Suppressor macrophage treated with lipopolysaccharide for 1 hour (primary cell): ENCODE measurements at places on chromosomes 2 and 18.

DNA sequence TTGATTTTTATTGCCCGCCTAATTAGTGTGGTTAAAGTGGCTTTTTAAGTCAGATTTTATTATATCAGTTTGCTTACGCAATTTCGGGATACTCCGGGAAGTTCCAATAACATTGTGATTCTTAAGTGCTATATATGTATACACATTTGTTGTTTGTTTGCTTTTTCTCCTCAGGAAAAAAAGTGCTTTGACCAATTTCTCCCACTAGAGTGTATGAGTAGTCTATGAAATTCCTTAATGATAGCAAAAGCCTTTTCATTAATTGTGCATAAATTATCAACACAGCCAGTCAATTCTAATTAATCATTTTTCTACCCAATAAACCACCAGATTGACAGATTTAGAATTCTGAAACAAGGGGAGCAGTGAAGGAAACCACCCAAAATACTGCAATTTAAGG lies 172.2 kb downstream of the DPP10 start:
- DNase-seq = no peak

GRCh38 chr2:24403832-24404212 lies 43.5 kb upstream of the ITSN2 start:
- DNase-seq = no peak

DNA sequence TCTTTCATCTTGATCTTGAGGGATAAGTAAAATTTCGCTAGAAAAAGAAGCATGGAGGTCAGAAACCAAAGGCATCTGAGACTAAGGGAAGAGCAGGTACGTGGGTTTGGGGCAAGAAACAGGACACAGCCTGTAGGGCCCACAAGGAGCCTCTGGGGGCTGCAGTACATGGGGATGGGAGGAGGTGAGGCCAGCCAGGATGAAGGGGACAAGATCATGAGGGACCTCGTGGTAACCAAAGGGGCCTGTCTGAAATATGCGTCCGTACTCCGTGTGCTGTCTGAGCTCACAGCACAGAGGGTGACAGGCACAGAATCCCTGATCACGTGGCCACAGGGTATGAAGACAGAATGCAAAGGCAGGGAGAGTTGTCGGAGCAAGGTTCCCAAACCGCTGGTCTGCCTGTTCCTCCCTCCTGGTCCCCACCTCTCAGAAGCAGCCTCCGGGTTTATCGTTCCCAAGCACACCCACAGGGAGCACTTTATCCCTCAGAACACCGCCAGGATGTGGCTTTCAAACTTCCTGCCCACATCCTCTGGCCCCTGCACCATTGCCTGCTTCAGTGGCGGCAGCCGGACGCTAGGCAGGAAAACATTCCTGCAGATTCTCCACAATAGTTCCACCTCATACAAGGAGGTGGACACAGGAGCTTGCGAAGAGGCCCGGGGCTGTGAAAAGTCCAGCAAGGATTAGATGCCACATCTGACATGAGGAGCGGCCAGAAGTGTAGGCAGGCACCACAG lies 12.0 kb downstream of the TMEM163 start:
- DNase-seq = no peak

DNA sequence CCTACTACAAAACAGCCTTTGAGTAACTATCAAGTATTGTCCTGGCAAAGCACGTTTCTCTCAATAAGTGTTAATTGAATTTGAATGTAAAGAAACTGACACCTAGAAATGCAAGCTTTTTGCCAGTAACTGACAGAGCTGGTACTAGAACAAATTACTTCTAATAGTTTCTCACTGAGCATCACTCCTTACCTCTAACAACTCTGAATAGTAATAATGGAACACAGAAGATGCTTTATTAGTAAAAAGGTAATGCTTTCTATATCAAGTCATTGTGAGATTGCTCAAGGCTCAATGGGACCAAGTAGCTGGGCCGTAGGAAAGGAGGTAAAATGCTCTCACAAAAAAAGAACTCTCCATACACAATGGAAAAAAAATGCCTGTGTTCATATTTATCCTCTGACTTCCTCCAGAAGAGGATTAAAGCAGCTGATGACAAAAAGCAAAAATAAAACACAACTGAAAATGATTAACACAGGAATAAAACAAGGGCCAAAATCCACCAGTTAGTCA lies 11.8 kb downstream of the RASGRP3 start:
- no peak for DNase-seq

DNA sequence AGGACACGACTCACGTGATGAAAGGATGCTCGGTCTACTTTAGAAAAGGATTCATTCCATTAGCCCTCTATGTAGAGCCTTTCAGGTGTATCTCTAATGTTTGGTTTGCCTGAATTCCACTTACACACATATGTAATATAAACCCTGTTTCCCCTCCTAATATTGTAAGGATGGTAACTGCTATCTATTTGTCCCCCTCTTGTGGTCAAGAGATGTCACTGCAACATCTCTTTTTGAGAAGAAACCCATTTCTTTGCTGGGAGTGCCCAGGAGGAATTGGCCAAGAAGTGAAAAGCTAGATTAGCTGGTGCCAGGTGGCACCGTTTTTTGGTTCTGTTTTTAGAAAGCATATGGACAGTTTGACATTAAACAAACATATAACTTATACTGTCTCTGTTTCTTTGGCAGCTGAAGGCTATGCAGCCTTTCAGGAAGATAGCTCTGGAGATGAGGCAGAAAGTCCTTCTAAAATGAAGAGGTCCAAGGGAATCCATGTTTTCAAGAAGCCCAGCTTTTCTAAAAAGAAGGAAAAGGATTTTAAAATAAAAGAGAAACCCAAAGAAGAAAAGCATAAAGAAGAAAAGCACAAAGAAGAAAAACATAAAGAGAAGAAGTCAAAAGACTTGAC lies 41.2 kb downstream of the RALBP1 start:
- DNase-seq = peak; percentile 46

DNA sequence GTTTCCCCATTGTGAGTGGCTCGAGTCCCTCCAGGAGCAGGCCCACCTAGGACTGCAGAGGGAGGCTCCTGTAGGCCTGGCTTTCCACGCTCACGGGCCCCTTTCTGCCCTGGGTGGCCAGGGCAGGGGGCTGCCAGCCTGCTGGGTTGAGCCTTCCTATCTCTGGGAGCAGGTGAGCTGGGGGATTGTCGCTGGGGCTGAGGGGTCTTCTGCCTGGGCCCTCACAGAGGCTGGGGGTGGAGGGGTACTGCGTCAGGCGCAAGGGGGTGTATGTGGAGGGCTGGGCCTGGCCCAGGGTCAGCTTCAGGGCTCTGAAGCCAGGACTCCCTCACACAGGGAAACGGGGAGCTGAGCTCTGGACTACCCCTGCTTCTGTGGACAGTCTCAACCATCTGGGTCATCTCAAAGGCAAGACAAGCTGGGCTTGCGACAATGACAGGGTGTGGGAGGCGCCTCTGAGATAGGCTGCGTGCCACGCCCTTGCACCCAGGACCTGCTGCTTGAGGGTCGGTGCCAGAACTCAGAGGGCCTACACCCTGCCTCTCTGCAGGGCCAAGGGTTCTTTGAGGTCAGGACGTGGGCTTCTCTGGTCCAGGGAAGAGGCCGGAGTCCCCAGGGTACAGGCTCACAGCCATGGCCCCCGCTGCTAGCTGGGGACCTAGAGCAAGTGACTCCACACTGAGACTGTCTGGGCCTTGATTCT lies 206.1 kb downstream of the TWIST2 start:
- no peak for DNase-seq

DNA sequence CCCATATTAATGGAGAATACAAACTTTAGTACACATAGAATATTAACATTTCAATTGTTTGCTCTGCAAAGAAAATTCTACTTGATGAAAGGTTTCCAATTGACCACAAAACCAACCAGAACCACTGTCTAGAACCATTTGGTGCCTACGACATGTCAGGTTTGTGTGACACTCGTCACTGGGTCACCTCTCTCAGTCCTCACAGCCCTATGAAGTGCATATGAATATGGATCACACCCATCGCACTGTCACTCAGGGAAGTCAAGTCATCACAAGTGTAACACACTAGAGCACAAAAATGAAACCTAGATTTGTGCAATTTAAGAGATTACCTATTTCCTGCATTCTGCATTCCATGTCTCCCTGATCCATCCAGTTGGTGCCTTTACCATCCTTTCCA lies 43.7 kb downstream of the PTPN2 start:
- DNase-seq = peak; percentile 48

GRCh38 chr18:60978338-60978737 lies 354.9 kb upstream of the CDH20 start:
- no peak for DNase-seq

DNA sequence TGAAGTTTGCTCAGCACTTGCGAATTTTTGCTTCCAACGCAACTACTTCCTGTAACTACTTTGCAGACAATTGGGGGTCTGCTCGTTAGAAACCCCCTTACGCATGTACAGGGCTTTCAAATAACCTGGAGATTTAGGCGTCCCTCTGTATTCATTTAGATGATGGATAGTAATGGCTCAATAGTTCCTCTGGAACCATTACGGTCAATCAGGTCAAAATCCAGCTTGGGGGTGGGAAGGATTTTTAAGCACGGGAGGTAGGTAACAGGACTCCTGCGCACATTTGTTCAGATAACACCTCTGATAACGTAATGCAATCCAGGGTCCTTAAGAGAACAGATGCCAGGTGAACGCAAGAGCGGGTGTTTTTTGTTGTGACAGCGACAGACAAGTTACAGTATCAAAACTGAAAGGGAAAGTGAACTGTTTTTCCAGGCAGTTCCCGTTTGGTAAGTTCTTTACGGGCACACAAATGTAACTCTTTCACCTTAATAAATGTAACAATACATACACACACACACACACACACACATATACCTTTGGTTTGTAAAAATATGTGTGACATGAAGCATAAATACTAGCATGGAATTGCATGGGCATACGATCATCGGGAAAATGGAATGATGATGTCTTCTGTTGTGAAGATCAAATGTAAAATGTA lies 3.8 kb upstream of the OSR1 start:
- peak; percentile 64 for DNase-seq

- no peak for DNase-seq
These were observed 26.8 kb downstream of the AAK1 start for GRCh38 chr2:69616755-69617154.

GRCh38 chr2:207283356-207283755 lies 117.6 kb upstream of the KLF7 start:
- peak; percentile 91 for DNase-seq

DNA sequence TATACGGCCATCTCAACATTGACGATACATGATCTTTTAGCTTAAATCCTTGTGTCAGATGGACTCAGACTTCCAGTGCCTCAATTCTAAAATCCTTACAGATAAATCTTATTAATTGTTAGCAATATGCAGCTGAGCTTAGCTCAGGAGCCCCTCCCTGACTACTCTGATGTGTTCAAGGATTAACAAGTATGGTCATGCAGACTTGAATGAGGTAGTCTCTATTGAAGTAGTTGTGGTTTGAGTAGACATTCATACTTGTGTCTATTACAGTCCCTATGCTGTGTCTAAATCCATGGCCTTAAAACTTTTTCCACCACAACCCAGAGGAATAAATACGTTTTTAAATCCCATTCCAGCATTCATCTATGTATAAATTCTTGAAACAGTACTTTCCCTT lies 119.5 kb downstream of the NUP35 start:
- no peak for DNase-seq

GRCh38 chr2:12605936-12606335 lies 110.8 kb upstream of the TRIB2 start:
- DNase-seq = no peak

- DNase-seq = no peak
These were observed 507.6 kb downstream of the PID1 start for GRCh38 chr2:228763379-228763981.

DNA sequence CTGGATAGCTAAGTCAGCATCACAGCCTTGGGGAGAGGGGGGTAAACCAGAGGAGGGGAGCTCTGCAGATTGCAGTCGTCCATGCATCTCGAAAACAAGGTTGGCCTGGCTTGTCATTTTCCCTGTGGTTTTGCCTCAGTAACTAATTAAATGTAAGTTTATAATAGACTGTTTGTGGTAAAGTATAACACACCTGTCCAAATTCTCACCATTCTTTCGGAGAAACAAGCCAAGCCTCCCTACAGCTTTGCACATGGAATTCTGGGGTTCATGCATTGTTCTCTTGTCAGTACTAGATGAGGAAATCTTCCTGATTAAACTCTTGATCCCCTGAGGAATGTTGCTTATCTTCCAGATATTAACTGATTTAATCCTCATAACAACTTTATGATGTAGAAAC lies 1065.2 kb upstream of the FAM98A start:
- no peak for DNase-seq

DNA sequence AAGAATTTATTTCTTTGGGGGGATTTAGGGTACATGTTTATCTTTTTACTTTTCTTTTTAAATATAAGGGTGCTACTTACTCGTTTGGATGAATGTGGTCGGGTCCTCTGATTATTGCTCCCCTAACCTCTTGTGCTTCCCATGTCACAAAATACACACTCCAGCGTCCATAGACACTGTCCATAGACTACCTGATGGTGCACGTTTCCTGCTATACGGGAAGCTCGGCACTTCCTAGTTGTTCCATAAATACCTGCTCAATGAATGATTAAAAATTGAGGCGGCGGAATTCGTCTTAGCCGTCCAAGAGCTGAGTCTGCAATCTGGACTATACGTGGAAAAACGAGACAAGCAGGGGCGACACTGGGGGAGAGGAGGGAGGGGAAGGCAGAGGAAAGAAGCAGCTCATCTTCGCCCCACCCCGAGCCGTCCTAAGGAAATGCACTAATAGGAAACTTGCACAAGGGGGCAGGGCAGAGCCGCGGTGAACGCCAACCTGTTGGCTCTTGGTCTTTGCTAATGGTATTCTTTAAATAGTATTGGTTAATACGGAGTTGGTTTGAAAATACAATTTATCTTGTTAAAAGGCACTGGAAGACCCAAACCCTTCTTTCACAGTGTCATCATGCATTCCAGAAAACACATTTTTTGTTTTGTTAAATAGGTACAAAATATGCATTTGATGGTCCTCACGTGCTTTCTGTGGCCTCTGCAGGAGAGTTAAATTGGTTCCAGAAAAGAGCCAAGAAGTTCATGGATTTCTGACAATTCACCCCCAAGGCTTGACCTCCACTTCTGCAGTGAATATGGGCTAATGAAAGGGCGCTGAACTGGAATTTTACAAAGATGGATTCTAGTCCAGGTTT lies 73.0 kb upstream of the KCTD1 start:
- DNase-seq = peak; percentile 82

DNA sequence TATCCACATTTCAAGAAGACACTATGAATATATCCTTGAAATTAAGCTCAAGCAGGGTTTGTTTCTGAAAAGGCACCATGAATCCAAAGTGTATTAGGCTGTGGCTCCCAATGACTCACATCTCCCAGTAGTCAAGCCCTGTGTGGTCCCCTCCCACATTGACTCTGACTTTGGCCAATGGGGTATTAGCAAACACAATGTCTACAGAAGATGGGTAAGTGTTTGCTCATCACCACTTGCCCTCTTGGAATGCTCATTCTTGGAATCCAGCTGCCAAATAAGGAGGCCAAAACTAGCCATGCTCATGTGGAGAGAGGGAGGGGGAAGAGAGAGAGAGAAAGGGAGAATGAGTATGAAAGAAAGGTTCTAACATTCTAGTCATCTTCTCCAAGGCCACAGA lies 490.0 kb downstream of the TXNL1 start:
- DNase-seq = peak; percentile 41

- peak; percentile 59 for DNase-seq
These were observed 10.5 kb downstream of the SCYGR4 start for GRCh38 chr2:227627769-227628168.
